ENCODE measurements at places on chromosomes 16 and 17.
A peak's percentile ranks its signal among the peaks of the same experiment; 100 is the strongest.

GRCh38 chr17:12851901-12852435 lies 62.7 kb downstream of the ARHGAP44 start:
- DNase-seq: no peak

DNA sequence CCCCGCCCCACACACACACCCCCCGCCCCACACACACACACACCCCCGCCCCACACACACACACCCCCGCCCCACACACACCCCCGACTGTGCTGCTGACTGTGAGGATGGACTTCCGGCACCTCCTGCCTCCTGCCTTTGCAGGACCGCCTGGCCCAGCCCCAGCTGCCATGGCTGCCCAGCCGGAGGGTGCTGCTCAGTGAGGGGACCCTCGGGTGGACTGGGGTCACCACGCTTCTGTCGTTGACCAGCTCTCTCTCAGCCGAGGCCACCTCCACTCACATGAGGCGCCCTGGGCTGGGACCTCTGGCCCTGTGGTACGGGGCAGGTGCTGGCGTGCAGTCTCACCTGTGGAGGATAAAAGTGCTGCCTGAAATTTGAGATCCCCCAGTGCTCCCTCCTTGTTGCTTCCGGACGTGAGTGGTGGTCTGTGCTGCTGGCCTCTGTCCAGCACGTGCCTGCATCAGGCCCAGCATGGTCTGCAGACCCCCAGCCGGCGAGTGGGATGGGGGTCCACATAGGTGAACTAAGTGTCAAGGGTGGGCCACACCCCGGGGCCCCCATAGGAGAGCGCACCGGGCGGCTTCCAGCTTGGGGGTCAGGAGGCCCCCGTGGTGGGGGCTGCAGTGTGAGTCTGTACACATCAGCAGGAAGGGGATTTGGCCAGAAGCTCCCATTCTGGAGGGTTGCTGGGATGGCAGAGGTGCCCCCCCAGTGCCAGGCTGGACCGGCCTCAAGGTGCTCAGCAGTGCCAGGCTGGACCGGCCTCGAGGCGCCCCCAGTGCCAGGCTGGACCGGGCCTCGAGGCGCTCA lies 11.2 kb downstream of the METRNL start:
- DNase-seq: no peak

- DNase-seq: no peak
These were observed 47.0 kb downstream of the PGS1 start for GRCh38 chr17:78425429-78425828.

DNA sequence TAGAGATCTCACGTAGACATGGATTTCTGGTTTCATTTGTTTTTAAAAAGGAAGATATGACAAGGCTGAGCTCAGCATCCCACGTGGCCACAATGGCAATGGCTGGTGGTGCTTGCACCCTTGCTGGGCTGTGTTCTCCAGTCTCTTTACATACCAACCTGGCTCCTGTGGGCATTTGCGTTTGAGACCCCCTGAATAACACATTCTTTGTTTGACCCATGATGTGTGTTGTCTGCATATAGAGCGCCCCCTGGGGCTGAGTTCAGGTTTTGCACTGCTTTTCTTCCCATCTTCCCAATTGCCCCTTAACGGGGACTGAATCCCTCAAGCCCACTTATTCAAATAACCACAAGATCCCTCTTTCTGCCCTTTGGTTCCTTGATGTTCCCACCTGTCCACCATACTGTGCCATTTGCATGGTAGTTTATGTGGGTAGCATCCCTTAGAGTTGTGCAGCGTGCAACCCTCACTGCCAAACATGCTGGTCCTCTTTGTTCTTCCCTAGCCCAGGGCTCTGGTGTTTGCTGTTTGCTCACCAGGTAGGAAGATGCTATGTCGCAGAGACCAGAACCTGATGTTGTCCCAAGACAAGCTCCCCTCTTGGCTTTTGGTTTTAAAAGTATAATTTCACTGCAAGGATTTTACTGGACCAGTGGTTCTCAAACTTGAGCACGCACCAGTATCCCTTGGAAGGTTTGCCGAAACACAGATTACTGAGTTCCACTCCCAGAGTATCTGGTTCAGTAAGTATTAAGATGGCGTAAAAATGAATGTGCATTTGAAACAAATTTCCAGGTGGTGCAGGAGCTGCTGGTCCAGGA lies 38.5 kb upstream of the NKD1 start:
- DNase-seq: no peak

- no peak for DNase-seq
These were observed 3.6 kb upstream of the CA4 start for GRCh38 chr17:60146206-60146605.

- no peak for DNase-seq
These were observed 13.3 kb upstream of the KREMEN2 start for GRCh38 chr16:2950773-2951172.

- no peak for DNase-seq
These were observed 96.8 kb downstream of the IRF8 start for GRCh38 chr16:85995541-85996423.

DNA sequence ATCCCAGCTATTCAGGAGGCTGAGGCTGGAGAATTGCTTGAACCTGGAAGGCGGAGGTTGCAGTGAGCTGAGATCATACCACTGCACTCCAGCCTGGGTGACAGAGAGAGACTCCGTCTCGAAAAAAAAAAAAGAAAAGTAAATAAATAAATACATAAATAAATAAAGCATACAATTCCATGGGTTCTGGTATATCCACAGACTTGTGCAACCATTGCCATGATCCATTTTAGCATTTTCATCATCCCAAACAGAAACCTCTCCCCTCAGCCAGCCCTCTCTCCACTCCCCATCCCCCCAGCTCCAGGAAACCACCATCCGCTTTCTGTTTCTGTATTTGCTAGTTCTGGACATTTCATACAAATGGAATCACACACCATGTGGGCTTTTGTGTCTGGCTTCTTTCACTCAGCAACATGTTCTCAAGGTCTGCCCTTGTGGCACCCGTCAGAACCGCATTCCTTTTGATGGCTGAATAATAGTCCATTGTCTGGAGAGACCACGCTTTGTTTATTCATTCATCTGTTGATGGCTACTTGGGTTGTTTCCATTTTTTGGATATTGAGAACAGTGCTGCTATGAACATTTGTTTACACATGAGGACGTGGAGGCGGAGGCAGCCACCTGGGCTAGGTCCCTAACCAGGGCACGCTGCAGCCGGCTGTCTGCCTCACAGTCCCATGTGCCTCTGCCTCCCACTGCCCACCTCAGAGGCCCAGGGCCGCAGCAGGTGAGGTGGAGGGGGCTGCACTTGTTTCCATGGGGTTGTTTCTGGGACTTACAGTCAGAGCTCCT lies 76.2 kb downstream of the NT5M start:
- DNase-seq: peak; percentile 44

GRCh38 chr17:6505425-6506142 lies 50.8 kb downstream of the PITPNM3 start:
- DNase-seq: no peak
